ENCODE measurements at places on chromosomes 16 and 17.
A peak's percentile ranks its signal among the peaks of the same experiment; 100 is the strongest.

DNA sequence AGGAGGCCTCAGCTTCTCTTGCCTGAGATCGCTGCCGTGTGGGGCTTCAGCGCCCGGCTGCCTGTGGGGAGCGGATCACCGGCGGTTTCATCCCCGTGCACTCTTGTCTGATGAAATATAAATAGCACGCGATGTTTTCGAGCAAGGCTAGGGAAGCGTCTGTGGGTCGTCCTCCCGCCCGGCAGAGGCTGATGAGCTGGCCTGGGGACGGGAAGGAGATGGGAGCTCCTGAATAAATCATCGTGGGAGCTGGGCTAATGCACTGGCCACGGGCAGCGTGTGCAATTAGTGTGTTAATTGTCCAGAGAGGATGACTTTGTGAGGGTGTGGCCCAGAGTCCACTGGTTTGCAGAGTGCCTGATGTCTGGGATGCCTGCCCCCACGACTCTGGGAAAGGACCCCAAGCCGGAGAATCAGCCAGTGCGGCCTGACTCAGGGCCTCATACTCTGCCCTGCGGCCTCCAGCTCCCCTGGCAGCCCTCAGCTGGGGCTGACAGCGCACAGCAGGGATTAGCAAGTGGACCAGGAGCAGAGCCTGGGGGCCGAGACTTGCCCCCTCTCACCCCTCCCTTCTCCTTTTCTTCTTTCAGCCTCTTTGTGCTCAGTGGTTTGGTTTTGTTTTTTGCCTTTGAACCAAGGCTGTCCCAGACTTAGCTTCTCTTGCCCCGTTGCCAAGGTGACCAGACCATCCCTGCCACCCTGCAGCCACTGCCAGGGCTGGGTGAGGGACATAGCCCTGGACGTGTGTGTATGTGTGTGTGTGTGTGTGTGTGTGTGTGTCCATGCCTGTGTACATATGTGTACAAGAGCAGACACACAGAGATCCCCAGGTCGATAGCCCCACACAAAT, 21.4 kb downstream of the KCNJ12 start:
- peak; percentile 74 for DNase-seq

DNA sequence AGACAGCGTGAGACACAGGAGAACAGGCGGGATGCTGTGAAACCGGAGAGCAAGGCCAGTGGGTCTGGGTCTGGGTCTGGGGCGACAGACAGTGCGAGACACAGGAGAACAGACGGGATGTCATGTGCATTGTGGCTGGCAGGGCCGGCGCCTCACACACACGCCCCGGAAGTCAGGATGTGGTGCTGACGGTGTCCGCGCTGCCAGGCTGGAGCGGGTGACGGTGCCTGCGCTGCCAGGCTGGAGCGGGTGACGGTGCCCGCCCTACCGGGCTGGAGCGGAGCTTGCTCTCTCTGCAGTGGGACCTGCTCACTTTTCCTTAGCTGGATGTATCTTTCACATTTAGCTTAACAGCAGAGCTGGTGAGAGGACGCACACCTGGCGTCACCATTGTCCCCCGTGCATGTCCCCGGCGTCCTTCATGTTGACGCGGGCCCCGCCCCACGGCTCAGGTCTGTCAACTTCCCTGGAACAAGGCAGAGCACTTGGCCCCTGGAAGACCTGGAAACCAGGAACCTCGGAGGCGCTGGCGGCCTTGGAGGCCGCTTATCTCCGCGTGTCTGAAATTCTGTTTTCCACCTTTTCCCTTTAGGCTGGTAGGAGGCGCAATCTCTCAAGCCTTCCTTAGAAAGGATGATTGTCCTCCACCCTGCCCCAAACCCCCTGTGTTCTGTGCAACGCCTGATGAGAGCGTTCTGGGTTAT, 43.0 kb upstream of the ZNF750 start:
- no peak for DNase-seq

- peak; percentile 82 for DNase-seq
Measured at GRCh38 chr17:64216338-64217248, 46.5 kb downstream of the TEX2 start.

DNA sequence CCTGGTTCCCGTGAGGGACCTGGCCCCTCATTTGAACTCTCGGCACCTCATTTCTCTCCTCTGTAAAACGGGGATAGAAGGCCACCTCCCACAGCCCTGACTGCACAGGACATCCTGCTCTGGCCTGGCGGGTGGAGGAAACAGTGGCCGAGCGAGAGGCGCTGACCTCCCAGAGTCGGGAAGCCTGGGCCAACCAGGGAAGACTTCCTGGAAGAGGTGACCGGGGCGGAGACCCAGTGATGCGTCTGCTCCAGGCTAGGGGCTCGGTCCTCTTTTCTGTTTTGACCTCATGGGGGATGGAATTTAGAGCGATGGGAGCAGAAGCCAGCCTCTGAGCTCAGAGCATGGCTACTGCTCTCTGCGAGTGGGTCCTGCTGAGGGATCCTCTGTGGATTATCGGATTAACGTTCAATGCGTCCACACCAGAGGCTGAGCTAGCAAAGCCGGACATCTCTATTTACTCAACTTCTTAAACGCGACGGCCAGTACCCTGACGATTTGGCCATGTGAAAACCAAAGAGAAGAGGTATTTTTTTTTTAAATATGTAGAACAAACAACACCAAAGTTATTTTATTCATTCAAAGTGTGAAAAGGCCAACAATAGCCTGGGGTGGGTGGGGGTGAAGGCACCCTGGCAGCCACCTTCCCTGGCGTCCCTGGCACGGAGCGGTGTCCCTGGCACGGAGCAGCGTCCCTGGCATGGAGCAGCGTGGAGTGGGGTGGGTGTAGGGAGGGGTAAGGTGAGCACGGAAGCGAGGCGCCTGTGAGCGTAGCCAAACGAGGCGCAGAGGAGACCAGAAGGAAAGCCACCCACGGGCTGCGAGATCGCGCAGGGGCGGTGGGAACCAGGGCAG, 9.2 kb upstream of the MSLN start:
- DNase-seq: no peak

- DNase-seq: no peak
Measured at GRCh38 chr17:18021372-18021771, 17.6 kb downstream of the ATPAF2 start.

DNA sequence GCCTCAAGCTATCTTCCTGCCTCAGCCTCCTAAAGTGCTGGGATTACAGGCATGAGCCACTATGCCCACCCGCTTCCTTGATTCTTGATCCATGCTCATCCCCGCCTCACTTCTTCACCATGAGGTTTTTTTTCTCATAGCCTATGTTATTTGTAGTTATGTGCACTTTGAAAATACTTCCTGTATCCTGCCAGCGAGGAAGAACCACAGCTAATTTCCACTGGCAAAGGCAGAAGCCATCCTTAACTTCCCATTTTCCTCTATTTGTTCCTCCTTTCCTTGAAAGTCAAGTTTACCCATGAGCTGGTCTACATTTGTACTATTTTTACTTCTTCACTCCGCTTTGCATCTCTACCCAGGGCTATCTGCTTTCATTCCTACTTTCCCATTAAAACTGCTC, 189.7 kb upstream of the ZFHX3 start:
- no peak for DNase-seq

Data from fibroblast of the aortic adventitia (primary cell).